ENCODE measurements at places on chromosomes 12 and 14.

GRCh38 chr14:75452324-75452723, 24.5 kb downstream of the JDP2 start:
- DNase-seq, result no peak

- DNase-seq, result no peak
Observed at GRCh38 chr14:70748422-70748821, 60.9 kb downstream of the MAP3K9 start.

DNA sequence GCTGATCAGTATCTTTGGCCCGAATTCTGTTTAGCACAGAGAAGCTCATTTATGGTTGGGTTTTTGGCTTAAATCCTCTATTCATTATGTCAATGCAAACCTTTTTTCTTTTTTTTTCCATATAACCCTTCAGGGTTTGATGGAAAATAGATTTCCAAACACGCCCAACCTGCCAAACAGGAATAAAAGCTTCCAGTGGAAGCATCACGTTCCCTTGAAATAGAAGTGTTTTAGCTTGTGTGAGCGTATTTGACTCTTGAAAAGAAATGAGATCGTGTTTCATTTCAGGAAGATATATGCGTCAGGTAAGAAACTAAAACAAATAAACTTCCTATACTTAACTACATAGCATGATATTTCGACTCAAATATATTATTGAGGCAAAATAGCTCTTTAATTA, at the start of gene PIK3C2G:
TSS of gene PIK3C2G (plus strand) at position 246 of the 400 bp plus-strand sequence. CDS start 20,564 bp downstream, outside the sequence.
- no peak for DNase-seq

- DNase-seq, result no peak
Observed at GRCh38 chr14:99624971-99625370, 20.0 kb upstream of the HHIPL1 start.

GRCh38 chr14:93100570-93100969, 15.2 kb downstream of the ITPK1 start:
- no peak for DNase-seq

- no peak for DNase-seq
Observed at GRCh38 chr12:92223481-92223880, 77.8 kb upstream of the BTG1 start.

DNA sequence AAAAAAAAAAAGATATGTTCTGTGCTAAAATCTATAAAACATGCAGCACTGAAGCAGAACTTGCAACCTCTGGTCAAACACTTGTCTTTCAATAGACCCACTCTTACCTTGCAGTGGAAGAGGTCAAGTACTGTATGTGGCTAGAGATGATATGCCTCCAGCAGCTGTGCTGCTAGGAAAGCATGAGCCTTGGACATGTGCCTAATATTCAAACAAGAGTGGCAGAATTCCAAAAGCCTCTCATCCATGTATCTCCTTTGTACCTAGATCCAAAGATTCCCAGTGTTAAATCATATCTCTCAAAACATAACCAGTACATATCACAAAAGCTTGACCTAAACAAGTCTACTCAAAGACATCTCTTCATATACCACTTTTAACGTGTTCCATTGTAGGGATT, 105.0 kb upstream of the CPNE8 start:
- DNase-seq, result no peak

DNA sequence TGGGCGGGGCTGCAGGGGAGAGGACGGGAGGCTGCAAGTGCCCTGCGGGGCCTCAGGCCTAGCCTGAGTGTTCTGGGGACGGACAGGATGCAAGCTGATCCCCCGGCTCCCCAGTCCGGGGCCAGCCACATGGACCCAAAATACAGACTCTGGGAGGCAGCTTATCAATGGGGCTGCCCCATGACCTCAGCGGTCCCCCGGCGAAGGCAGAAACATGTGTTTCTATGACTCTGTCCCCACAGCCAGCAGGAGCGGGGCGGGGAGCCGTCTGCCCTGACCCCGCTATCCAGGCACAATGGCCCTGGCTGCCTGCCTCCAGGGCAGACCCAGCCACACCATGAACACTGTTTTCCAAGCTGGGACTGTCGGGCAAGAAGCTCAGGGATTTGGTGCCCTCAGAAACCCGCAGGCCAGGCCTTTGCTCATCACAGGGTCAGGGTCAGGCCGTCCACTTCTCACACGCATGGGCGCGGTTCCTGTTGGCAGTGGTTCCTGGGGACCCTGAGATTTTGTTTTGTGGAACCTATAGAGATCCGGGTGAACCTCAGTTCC, 75.0 kb downstream of the RFLNA start:
- no peak for DNase-seq

DNA sequence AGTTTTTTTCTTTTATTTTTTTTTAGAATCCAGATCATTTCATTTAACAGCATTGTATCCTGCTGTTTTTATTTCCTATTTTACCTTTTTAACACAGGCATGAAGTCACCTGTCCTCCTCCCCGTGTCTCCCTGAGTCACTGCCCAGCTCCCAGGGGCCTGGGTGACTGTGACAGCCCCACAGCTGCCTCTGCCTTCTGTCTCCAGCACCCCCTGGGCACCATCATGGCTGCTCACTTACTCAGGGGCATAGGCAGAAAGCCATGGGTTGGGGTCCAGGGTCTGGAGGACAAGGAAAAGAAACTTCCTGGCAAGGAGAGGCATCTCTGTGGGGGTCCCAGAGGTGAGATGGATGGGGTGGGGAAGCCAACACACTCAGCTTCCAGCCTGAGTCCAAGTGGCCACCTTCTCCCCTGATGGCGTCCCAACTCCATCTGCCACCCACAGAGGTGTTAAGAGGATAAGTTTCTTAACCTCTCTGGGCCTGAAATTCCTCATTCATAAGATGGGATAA, 25.3 kb downstream of the TMEM63C start:
- no peak for DNase-seq

- DNase-seq, result no peak
Observed at GRCh38 chr14:24353559-24354481, 14.0 kb upstream of the RIPK3 start.

- DNase-seq, result no peak
Observed at GRCh38 chr12:105316931-105317852, 13.3 kb upstream of the C12orf75 start.

DNA sequence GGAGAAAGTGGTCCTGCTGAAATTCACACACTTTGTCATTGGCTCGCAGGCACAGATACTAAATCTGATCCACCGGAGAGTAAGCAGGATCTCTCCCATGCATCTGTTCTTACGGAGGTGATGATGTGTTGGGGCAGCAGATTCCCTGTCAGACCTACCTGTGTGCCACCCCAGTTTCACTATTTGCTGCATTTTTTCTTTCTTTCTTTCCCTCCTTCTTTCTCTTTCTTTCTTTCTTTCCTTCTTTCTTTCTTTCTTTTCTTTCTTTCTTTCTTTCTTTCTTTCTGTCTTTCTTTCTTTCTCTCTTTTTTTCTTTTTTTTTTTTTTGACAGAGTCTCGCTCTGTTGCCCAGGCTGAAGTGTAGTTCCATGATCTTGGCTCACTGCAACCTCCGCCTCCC, 37.4 kb downstream of the WSCD2 start:
- DNase-seq, result no peak

GRCh38 chr12:119399301-119399700, 64.8 kb downstream of the CCDC60 start:
- no peak for DNase-seq

DNA sequence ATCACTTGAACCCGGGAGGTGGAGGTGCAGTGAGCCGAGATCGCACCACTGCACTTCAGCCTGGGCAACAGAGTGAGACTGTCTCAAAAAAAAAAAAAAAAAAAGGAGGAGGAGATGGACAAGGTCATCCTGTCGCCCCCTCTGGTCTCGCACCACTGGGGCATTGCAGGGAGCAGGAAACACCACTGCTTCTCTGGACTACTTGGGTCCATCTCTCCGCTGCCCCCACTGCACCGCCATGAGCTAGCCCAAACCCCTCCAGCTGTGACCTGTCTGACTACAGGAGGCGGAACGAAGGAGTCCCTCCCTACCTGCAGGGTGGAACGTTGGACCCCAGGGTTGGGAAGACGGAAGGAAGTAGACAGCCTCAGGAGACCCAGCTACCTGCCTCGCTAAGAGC, 18.2 kb upstream of the FAM222A start:
- no peak for DNase-seq

- no peak for DNase-seq
Observed at GRCh38 chr12:21451529-21451928, 14.1 kb downstream of the PYROXD1 start.

- no peak for DNase-seq
Observed at GRCh38 chr14:52048641-52049204, 20.1 kb downstream of the NID2 start.

GRCh38 chr14:43587183-43587582, 919.9 kb downstream of the FSCB start:
- DNase-seq, result no peak

- no peak for DNase-seq
Observed at GRCh38 chr14:99598774-99599173, 5.2 kb downstream of the CCDC85C start.

GRCh38 chr12:115455268-115455681, 771.3 kb upstream of the TBX3 start:
- no peak for DNase-seq

DNA sequence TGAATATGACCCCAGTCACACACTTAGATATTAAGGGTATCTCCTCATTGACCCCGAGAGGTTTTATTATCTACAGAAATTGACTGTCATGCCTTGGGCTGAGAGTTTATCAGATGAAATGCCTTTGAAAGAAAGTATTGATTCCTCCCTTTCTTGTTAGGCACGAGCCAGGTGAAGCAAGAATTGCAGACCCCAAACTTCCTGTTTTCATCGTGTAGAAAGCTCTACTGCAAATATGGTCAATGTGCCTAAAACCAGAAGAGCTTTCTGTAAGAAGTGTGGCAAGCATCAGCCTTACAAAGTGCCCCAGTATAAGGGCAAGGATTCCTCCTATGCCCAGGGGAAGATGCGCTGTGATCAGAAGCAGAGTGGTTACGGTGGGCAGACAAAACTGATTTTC, 143.9 kb upstream of the FUT8 start:
- DNase-seq, result no peak

DNA sequence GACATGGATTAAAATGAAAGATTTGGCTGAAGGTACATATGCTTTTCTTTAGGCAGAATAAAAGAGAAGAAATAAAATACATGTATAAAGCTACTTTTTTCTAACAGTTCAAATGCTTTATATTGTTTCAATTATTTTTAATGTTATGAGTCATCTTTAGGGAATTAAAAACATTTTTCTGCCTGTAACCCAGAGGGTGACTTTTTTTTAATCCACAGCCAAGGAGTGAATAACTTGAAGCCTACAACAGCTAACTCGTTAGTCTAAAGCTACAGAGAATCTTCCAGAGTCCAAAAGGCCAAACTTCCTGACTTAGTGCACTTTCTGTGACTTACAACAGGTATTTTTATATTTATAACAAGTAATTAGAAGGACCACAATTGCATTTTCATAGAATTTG, 151.6 kb downstream of the SEC23A start:
- no peak for DNase-seq

GRCh38 chr12:102232446-102232845, 34.8 kb upstream of the PMCH start:
- DNase-seq, result no peak

GRCh38 chr12:30847259-30847658, 79.3 kb upstream of the TSPAN11 start:
- DNase-seq, result no peak

DNA sequence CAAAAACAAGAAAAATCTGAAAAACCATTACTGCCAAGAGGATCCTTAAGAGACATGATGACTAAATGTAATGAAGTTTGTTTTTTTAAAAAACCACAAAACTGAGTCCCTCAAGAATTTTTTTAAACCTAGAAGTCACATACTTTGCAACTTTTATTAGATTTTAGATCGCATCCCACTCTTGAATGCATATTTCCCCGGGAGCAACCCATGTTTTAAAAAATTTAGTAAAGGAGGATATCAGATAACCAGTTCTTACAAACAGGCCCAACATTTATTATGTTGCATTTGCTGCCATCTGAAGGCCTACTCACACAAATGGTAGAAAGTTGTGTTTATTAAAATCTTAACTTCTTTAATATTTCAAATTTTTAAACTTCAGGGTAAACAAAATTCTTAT, 44.3 kb upstream of the CCT2 start:
- DNase-seq, result no peak

- DNase-seq, result peak; percentile 7
Observed at GRCh38 chr14:52175982-52176502, 91.5 kb upstream of the PTGDR start.

DNA sequence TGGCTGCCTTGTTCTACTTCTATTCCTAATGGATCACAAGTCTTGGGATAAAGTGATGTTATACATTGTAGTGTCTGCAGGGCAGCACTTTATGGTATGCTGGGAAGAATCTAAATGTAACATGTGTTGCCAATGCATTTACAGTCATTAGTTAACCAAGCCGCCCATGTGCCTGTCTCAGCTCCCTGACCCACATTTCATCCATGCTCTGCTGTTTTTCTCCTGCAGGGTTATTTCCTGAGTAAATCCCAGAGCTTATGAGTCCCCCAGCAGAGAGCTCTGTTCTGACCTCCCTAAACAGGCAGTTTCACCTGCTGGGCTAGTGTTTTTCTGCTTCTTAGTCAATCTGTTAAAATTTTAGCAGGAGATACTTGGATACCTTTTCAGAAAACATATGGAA, 4.4 kb upstream of the TMTC2 start:
- DNase-seq, result no peak

GRCh38 chr12:65668981-65669695, 155.1 kb upstream of the HMGA2 start:
- no peak for DNase-seq

DNA sequence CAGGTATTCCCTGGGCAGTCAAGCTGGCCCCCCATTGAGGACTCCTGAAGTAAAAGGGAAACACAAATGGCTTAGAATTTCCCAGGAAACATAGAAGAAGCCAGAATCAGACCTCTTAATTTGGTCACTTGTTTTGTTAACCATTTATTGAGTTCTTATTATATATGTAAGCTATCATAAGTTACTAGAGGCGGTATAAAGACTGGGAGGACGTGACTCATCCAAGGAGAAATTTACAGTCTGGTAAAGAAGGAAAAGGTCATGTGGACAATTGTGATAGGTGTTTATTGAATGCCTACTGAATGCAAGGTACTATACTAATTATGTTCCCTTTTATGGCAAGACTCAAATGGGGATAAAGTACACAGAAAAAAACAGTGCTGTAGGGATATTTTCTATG, 146.7 kb downstream of the DYRK2 start:
- DNase-seq, result no peak

DNA sequence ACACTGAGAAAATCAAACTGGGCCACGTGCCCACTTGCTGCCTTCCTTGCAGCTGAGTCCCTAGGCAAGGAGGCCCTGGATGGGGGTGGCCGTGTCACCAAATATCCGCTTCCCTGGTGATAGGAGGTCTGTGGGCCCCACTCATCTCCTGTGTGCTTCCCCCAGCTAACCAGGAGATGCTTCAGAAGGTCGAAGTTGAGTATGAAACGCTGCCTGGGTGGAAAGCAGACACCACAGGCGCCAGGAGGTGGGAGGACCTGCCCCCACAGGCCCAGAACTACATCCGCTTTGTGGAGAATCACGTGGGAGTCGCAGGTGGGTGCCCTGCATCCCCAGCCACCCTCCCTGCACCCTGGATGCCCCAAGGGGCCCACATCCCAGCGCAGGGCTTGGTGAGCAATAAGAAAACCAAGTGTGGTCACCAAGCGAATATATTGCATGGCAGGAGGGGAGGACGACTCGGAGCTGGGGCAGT, 6.8 kb upstream of the SIVA1 start:
- DNase-seq, result no peak
